ENCODE measurements at places on chromosomes 1 and 21.
A peak's percentile ranks its signal among the peaks of the same experiment; 100 is the strongest.

DNA sequence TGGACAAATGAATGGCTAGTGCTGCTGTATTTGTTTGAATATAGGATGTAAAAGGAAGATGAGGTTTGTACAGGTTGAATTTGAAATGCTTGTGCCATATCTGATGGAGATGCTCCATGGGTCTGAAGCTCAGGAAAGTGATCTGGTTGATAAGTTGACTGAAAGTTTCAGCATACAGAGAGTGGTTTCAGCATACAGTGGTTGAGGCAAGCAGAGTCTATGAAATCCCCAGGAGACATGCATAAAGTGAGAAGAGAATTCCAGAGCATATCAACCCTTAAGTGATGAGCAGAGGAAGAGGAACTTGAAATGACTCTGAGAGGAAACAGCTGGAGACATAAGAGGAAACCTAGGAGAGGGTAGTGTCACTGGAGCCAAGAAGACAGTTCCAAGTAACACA, 21.7 kb downstream of the TCHHL1 start:
- no peak for DNase-seq

DNA sequence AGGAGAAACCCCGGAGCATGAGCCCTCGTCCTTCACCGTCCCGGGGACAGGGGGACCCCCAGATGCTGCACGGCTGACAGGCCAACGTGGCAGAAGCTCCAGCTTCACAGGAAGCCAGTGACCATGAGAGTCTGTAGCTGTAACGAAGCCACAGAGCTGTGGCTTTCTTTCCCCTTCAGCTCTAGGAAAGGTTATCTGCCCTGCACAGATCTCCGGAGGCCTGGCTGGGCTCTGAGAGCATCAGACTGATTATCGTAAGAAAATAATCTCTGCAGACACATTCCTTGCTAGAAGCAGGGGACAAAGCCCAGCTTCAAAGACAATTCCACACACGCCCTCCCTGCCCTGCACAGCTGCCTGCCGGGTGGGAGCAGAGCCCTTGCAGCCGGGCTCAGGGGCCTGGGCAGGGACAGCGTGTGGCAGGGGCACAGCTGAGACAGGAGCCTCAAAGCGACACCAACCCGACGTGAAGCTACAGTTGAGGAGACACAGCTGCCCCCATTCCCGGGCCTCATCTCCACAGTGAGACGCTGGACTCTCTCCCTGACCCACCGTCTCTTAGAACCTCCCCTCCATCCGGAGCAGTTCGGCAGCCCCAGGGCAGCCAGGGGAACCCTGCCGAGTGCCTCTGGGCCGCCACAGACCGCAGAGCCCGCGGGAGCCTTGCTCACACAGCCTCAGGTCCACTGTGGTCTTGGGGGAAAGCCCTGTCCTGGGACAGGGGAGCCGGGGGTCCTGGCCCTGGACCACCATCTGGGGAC, 30.6 kb downstream of the POFUT2 start:
- no peak for DNase-seq

DNA sequence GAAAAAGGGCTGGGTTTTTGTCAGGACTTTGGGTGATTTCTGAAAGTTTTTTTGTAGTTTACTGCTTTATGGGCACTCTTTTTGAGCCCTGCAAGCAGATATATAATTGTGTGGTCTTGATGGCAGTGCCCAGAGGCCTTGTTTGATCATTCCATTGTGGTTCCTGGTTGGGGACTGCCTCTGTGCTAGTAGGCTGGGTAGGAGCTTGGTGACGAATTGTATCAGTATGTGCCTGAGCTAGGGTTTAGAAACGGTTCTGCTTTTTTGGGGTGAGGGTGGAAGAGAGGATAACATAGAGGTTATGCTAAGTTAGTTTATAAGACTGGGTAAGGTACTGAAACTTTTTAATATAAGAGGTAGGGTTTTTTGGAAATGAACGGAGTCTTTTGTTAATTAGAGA, 139.7 kb upstream of the ETV3 start:
- no peak for DNase-seq

GRCh38 chr1:218585511-218586184, 240.5 kb downstream of the TGFB2 start:
- DNase-seq: no peak

DNA sequence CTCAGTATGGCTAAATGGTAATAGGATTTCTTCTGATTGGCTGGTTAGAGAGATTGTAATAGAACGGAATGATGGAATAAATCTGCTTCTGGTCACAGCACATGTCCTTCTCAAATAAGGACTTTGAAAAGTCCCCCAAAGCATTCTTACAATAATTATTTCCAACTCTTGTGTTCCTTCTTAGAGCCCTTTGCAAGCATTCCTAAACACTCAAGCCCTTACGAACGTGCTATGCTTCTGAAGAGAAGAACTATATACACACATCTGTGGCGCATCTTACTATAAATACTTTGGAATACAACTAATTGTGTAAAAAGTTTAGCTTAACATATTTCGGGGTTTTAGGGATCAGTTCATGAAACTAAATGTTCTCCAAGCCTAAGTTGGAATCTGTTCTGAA, 25.6 kb downstream of the CLIC4 start:
- DNase-seq: no peak

DNA sequence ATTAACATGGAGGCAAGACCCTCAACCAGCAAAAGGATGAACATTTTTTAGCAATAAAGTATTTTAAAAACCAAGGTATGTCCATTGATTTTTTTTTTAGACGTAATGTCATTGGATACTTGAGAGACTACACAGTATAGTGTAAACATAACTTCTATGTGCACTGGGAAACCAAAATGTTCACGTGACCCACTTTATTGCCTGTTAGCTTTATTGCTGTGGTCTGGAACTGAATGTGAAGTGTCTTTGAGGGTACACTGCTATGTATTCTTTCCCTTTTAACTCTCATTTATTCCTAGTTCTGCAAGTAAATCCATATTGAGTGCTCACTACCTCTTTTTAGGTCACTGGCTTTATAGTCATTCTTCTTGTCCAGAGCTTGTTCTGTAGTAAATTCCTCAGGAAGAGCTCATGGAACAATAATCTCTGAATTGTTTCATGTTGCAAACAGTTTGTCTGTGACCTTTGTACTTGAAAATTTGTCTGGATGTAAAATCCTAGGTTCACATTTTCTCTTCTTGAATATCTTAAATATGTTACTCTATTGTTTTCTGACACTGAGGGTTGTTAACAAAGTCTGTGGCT, 20.6 kb downstream of the ABCD3 start:
- DNase-seq: no peak

GRCh38 chr1:54947540-54947939, 32.9 kb upstream of the TMEM61 start:
- DNase-seq: no peak

DNA sequence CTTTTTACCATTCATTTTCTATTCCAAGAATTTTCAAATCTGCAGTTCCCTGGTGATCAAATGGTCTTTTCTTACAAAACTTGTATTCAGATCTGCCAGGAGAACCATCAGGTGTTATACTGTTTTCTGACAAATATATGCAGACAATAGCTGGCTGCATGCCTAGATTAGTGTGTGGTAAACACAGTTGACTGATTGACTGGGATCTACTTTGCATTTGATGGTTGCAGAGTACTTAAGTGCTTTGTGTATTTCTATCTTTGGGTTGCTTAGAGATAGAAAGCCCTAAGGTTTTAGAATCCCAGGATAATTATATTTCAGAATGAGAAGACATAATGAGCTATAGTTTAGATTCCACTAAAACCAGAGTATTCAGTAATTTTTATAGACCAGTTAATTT, 102.0 kb upstream of the CHODL start:
- no peak for DNase-seq

- no peak for DNase-seq
Observed at GRCh38 chr1:206921772-206922265, at the start of gene FCMR. FCMR (minus strand) TSS chr1:206921941; CDS start chr1:206921854, 87 bp downstream.

DNA sequence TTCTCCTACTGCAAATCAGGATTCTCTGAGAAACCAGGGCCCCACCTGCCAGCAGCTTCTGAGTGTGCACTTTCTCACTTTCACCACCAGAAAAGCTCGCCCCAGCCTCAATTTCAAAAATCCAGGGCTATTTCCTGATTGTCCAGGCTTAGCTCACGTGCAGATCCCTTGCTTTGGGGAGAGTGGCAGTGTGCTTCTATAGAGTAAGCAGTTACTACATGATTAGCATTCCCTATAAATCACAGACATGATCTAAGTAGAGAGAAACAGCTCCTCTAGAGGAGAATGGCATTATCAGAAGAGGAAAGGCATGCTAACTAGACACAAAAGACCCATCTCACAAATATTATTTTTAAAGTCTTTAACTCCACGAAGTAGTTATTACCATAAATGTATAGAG, 456.0 kb upstream of the PKN2 start:
- no peak for DNase-seq

- no peak for DNase-seq
Observed at GRCh38 chr1:85578321-85579295, 2.0 kb upstream of the CCN1 start.

DNA sequence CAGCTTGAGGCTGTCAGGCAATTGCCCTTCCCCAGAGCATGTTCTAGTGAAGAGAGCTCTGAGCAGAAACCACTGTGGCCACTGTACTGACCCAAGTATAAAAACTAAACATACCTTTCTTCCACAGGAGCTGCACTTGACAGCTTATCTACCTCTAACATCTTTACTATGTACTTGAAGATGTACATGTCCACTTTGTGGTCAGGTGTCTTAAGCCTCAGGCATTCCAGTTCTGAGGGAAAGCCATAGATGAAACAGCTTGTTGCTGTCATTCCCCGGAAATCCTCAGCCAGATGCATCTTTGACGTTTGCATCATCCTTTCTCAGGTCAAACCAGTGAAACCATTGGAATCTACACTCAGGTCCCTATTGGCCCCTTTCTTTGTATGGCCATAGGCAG, 70.4 kb downstream of the CHRM3 start:
- no peak for DNase-seq

GRCh38 chr1:38238294-38238693, 191.7 kb upstream of the POU3F1 start:
- DNase-seq: no peak

GRCh38 chr1:221435504-221435904, 306.4 kb downstream of the DUSP10 start:
- peak; percentile 59 for DNase-seq

DNA sequence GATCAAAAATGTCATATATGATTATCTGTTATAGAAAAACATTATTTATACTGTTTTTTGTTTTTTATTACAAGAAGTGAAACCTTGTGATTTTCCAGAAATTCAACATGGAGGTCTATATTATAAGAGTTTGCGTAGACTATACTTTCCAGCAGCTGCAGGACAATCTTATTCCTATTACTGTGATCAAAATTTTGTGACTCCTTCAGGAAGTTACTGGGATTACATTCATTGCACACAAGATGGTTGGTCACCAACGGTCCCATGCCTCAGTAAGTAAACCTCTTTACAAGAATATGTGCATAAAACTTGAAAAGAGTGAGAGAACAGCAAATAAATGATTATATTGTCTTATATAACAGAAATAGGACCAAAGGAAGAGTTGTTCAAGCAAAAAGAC, 14.5 kb downstream of the CFHR4 start:
- DNase-seq: no peak

GRCh38 chr1:94697839-94698238, 122.3 kb upstream of the SLC44A3 start:
- no peak for DNase-seq

GRCh38 chr21:26148071-26148839, 22.3 kb downstream of the APP start:
- DNase-seq: no peak

- DNase-seq: no peak
Observed at GRCh38 chr1:97144527-97144926, 422.9 kb downstream of the PTBP2 start.

DNA sequence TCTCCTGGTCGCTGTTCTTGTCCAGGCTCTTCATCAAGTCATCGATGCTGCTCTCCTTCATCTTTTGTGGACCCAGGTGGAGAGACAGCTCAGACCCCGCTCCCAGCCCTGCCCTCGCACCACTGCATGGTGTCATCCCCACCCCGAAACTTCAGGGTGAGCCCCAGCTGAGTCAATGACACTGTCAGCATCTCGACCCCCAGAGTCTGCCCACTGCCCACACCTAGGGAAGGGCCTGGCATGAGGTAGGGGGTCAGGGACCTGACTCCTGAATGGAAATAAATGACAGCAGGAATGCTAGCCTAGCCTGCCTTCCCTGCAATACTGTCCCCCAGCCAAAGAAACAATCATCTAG, 1.6 kb upstream of the S100A6 start:
- DNase-seq: no peak

DNA sequence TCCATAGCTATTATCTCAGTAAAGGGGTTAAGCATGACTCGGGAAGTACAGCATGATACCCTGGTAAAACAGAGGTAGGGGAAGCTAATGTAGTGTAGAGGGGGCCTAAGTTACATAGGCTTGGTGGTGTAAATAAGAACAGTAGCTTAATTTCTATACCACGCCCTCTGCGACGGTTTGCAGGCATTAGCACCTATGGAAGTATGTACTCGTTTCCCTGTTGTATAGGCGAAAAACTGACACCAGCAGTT, 470 bp upstream of the NAXE start:
- no peak for DNase-seq

DNA sequence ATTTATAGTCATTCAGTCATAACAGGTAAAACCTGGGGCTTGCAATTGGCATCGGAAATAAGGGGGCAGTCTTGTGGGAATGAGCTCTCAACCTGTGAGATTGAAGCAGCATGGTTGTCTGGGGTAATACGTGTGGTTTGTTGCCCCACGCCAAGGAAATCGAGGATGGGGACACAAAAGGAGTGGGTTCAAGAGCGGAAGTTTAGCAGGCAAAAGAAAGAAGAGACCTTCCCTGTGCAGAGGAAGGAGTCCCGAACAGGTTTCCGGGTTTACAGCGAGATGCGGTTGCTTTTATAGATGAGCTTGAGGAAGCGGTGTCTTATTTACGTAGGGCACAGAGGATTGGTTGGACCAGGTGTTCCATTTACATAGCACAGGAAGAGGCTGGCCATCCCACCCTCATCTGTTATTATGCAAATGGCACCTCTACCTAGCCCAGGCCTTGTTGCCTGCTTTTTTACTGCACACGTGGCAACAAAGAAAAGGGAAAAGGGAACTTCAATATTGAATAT, 37.3 kb downstream of the IFNAR1 start:
- no peak for DNase-seq

DNA sequence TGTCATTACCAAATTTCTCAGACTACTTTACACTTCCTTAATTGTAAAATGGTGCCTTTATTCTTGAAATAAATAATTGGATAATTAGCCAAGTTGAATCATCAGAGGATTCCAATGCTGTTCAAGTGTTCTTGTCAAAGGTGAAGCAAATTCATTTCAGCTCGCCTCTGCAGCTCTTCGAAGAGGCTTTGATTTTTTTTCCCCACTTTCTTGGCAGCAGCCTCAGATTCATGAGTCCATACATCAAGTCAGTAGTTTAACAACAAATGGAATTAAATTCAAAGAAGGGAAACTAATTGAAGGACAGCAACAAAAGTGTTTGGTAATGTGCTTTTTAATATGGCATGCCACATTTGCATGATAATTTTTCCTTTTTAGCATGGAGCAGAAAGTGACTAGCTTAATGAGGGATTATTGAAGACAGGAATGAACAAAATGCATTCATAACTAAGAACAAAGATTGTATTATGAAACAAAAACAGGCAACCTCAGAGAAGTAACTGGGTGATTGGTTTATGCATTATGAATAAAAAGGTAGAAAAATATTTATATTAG, 239.0 kb downstream of the USH2A start:
- DNase-seq: no peak
